ENCODE measurements at places on chromosomes 5 and 9.

DNA sequence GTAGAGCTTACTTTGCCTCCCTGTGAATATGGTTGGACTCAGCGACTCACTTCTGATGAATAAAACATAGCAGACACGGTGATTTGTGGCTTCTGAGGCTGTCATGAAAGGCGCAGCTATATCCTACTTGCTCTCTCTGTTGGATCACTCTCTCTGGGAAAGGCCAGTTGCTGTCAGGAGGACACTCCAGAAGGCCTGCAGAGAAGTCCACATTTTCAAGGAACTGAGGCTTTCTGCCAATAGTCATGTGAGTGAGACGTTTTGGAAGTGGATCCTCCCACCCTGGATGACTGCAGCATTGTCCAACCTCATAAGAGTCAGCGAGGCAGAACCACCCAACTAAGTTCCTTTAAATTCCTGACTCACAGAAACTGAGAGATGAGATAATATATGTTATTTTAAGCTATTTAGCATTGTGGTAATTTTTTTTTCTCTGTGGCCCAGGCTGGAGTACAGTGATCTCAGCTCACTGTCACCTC, 156.0 kb upstream of the MAST4 start:
- no peak for DNase-seq

GRCh38 chr5:10486511-10487344, 45.0 kb downstream of the ROPN1L start:
- DNase-seq: no peak

GRCh38 chr5:145854651-145855258, 18.1 kb downstream of the GRXCR2 start:
- DNase-seq: no peak

- DNase-seq: no peak
Observed at GRCh38 chr9:87193151-87193550, 245.8 kb upstream of the GAS1 start.

- DNase-seq: no peak
Observed at GRCh38 chr9:136527721-136528710, 17.8 kb downstream of the NOTCH1 start.

GRCh38 chr9:120893611-120894307, 16.8 kb upstream of the PHF19 start:
- no peak for DNase-seq

DNA sequence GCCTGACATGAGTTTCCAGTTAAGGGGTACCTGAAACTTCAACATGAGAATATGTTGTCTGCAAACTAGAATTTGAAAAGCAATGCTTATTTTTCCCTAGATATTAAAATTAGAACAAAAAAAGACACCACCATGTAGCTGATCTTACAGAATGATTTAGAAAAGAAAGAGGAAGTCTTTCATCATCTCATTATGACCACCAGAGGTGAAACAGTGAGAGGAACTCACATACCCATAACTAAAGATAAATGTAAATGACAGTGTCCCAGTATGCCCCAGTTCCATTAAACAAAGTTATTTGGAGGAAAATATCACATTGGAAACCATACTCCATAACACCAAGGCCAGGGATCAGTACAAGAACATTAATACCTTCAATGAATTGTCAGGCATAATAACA, 6.9 kb downstream of the TAF7 start:
- no peak for DNase-seq

DNA sequence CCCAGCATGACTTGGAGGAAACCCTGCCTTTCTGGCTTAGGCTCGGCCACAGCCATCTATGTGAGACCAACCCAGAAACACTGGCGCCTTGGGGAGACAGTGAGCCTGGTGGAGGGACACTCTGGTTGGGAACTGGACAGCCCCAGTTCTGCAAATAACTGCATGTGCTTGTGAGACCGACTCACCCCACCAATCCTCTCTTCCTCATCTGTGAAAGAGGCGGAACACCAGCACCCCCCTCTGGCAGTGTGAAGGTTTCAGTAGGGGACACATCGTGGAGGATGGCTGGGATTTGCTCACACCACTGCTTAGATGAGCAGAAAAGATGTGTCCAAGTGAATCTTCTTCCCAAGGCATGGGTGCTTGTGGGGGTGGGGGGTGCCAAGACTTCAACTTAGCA, 43.4 kb upstream of the N4BP3 start:
- DNase-seq: no peak

DNA sequence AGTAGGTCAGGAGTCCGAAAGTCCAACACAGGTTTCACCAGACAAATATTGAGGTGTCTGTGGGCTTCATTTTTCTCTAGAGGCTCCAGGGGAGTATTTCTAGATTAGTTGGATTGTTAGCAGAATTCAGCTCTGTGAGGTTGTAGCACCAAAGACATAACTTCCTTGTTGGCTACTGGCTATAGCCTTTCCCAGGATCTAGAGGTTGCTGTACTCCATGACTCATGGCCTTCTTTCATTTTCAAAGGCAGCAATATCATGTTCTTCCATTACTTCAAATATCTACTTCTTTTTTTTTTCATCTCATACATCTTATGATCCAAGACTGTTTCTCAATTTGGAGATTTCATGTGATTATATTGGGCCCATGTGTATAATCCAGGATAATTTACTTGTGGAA, 404.0 kb upstream of the FAM174A start:
- no peak for DNase-seq

- DNase-seq: no peak
Observed at GRCh38 chr9:72904267-72905093, 48.4 kb downstream of the ALDH1A1 start.

- no peak for DNase-seq
Observed at GRCh38 chr9:129177443-129177790, 644 bp downstream of the IER5L start.

- DNase-seq: no peak
Observed at GRCh38 chr5:35125746-35126145, 78.0 kb upstream of the AGXT2 start.

Measured in iPS DF 19.7 (cell line).